ENCODE measurements at places on chromosomes 2 and 18.

DNA sequence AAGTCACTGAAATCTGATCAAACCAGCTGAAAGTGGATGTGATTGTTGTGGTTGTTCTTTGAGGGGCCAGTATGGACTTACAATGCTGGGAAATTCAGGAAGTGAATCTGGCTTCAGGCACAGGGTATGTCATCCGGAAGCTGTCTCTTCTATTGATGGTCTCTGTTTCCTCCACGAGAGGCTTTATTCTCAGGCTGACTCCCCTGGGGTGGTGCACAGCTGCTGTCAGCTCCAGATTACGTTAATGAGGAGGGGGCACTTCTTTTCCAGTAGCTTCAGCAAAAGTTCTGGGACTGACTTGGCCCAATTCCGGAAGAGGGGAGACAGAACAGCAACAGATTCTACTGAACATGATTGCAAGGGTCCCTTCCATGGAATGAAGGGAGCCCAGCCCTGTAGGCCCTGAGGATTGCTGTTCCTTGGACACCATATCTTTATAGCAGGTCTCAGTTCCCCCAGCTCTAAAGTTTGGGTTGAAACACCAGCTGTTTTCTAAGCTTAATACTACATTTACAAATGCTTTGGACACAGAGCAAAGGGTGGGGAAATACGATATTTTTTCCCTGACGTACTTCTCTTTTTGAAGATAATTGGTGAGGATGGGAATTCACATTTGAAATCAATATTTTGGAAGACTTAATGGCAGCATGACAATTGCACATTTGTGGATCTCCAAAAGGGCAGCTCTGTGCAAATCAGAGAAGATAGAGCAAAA, 400.9 kb downstream of the TSN start:
- DNase-seq: no peak

- DNase-seq: no peak
Measured at GRCh38 chr2:180991820-180992219, 11.4 kb downstream of the UBE2E3 start.

DNA sequence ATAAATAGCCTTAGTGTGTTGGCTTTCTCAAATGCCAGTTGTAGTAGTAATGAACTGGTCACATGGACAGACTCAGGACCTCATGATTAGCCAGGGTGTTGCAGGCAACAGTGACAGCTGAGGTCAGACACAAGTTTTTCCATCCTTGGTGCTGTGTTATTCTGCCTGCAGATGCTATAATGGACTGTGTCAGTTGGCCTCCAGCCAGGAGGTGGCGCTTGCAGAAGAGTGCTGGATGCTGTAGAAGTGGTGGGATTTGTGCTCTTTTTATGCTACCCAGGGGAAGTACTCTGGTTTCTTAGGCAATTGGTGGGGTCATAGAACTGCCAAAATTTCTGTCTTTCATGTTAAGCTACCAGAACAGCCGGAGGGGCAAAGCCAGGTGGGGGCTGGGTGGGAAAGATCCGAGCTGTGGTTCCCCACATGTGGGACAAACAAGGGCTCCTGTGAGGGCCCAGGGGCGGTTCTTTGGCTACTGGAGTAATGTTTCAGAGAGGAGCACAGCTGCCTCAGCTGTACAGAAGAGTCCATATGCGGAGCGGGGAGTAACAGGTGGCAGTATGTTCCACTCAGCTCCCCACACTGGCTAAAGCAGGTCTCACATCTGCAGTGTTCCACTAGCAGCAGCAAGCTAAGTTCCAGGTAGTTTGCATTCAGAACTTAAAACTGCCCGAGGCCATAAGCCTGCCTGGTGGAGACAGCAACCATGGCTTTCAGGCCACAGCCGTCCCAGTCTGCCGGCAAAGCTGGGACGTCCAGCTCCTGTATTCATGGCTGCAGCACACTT, 104.4 kb downstream of the GULP1 start:
- no peak for DNase-seq

GRCh38 chr2:190367091-190367490, 23.7 kb downstream of the INPP1 start:
- no peak for DNase-seq

DNA sequence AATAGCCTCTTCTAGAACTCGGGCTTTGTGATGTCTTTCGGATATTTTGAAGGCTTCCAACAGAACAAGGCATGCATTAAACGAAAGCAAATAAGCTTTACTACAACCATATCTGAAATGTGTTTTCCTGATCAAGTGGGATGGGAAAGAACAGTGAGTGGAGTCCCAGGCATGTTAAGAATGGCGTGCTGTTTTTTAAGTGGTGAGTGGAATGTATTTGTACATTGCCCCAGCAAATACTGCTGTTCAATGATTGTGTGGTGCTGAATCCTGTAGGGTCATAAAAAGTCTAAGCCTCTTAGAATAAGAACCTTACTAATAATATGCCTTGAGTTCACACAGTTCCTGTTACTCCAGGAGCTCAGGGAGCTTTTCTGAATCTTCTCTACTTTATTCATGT, 52.5 kb downstream of the POMC start:
- DNase-seq: no peak

DNA sequence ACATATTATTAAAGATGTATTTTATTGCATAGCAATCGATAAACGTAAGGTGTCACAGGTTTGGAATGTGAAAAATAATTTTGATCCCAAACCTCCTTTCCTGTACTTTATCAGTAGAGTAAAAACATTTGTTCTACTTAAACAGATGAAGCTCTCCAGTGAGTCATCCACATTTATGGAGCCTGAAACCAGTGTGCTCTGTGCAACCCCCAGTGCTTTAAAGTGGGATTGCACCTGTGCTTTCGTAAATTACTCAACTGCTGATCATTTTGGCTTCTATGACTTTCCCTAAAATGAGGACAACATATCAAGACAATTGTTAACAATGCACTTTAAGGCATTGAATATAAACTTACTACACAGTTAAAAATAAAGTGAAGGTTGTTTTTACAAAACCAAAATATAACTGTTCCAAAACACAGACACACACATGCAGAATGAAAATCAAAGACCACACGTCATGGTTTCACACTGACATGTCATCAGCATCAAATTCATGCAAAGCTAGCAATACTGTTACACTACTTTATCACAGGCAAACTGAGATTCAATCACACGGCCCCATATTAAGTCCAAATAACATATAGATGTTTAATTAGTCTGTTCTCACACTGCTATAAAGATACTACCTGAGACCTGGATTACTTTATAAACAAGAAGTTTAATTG, 9.7 kb downstream of the TMEM18 start:
- DNase-seq: no peak

DNA sequence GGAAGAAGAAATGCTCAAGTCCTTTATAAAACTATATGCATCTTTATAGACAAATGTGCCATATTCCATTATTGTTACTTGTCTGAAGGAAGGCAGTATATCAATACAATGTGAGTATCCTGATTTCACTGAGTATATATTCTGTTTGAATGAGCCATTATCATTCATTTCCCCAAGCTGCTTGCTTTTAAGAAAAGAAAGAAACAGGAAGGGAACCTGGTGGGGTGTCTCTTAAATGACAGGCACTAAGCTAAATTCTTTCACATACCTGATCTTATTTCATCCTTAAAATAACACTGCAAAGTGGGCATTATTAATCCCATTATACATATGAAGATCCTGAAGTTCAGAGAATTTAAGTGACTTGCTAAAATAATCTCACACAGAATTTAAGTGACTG, 307.9 kb downstream of the SLC8A1 start:
- DNase-seq: no peak

GRCh38 chr2:111654829-111655228, 229.2 kb downstream of the ANAPC1 start:
- DNase-seq: no peak

Data from occipital lobe (tissue), 3 donors.